ENCODE measurements at places on chromosomes 3 and 15.

DNA sequence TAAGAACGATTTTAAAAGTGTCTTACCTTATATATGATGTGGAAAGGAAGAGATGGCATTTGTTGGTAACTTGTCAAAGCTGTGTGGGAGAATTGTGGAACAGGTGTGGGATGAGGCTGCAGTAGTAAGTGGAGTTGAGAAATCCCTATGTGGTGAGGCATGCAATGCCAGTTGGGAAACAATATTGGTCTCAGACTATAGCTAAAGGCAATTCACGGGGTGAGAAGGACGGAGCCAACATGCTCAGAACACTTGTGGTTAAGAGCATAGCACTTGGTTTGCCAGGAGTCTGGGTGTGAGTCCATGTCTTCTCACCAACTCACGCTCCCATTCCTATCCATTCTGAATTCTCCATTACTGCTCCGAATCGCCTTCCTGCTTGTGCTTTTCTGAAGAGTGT, 615.6 kb upstream of the ADAMTS9 start:
- no peak for DNase-seq

DNA sequence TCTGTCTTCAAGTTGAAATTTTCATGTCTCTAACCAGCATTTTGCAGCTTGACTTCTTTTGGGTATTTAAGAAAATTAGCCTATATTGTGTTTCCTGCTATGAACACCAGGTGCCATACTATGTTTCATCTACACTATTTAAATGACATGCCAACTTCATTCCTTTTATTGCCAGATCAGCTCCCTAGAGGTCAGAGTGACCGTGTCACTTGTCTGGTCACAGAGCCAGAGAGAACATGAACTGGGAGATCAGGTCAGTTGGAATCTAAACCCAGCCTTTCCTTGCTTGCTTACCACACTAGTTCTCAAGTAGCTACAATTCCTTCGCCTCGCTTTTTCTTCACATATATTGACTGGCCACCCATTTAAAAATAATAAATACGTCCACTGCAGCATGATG, 87.6 kb downstream of the THBS1 start:
- DNase-seq, result no peak

GRCh38 chr15:77002436-77002835, 7.5 kb downstream of the PSTPIP1 start:
- no peak for DNase-seq

GRCh38 chr3:126984391-126985131, 1.6 kb downstream of the PLXNA1 start:
- no peak for DNase-seq

- DNase-seq, result peak; percentile 10
Measured at GRCh38 chr3:36944012-36944640, 728 bp downstream of the TRANK1 start.

- DNase-seq, result no peak
Measured at GRCh38 chr3:73101881-73102280, 40.4 kb downstream of the EBLN2 start.

DNA sequence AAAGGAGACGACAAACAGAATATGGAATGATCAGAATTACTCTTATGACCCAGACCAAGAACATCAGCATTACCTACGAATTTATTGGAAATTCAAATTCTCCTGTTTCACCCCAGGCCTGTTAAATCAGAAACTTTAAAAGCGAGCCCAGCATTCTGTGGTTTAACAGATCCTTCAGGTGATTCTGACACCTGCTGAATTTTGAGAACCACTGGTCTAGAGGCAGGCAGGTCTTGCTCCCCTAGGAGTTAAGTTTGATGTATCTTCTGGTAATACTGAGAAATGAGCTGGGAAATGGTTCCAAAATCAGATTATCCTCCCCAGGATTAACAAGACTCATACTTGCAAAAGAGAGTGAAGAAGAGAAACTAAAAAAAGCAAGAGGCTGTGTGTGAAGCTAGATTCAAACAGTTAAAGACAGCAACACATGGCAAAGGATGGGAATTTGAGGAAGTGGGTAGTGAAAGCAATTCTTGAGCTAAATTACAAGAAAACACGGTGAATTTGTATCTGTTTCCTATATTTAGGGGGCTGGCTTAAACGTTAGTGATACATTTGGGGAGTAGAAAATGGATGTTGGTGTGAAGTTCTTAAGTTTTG, 66.0 kb downstream of the FLNB start:
- no peak for DNase-seq

DNA sequence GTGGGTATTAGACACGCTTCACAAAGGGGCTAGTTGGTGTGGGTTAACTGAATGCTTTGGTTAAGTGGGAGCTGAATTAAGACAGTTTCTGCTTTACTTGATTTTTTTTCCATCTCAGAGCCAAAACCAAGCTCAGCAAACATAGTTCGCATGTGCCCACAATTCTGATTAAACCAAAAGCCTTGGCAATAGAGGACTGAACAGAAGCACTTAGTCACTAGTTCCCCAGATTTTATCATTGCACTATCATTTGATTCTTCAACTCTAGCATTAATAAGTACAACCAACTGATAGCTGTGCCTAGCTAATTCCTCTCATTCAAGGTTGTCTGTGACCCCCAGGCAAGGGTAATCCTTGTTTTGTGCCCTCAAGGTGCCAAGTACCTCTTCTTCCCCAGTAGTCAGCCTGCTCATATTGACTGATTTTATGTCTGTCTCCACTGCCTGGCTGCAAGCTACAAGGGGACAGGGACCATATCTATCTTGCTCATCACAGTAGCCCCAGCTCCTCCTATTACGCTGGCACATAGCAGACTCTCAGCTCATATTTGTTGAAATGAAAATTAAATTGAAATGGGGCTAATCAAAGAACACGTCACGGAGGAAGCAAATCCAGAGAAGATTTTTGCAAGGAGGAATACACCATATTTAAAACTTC, 9.9 kb upstream of the ARHGEF3 start:
- no peak for DNase-seq

GRCh38 chr3:110526777-110527727, 544.6 kb upstream of the NECTIN3 start:
- no peak for DNase-seq

DNA sequence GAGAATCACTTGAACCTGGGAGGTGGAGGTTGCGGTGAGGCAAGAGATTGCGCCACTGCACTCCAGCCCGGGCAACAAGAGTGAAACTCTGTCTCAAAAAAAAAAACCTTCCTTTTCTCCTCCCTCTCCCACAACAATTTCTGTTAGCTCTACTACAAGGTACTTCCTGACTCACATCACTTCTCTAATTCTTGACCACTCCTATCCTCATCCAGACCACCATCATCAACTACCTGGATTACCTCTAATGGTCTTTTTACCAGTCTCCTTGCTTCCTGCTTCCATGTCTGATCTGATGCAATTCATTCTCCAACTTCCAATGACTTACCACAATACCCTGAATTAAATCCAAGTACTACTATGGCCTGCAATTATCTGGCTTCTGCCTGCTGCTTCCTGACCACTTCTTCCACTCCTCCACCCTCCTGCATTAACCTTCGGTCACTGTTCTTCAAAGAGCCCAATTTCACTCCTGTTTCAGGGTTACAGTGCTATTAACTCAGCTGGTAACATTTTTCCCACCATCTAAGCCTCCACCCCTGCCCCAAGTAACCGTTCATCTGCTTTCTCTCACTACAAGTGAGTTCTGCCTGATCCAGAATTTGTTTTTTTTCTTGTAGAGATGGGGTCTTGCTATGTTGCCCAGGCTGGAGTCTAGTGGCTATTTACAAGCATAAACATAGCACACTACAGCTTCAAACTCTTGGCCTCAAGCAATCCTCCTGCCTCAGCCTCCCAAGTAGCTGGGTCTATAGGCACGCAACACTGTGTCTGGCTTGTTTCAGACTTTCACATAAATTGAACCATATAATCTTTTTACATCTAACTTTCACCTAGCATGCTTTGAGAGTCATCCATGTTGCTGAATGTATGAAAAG, 27.8 kb downstream of the DCAF1 start:
- no peak for DNase-seq

DNA sequence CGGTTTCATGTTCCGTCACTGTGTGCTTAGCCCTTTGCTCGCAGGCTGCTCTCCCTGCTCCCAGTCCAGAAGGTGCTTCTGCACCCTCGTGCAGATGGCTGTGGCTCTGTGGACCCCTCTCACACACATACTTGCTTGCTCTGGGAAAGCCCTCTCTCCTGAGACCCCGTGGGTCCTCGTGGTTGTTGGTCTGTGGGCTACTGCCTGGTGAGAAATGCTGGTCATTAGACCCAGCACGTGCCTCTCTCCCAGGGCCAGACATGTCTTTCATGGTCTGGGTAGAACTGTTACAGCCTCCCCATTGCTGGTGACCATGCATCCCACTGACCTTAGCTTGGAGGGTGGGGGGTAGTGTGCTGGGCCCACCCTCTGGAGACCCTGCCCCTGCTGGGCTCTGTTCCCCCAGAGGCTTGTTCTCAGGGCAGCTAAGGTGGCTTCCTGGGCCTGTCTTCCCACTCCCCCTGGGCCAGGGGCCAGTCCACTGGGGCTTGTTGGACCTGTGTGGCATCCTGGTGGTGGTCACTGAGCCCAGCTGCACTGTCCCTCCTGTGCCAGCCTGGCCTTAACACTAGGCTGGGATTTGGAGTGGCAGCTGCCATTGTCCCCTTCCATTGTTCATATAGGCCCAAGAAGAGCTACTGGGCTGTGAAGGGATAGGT, 10.6 kb downstream of the C15orf39 start:
- no peak for DNase-seq

DNA sequence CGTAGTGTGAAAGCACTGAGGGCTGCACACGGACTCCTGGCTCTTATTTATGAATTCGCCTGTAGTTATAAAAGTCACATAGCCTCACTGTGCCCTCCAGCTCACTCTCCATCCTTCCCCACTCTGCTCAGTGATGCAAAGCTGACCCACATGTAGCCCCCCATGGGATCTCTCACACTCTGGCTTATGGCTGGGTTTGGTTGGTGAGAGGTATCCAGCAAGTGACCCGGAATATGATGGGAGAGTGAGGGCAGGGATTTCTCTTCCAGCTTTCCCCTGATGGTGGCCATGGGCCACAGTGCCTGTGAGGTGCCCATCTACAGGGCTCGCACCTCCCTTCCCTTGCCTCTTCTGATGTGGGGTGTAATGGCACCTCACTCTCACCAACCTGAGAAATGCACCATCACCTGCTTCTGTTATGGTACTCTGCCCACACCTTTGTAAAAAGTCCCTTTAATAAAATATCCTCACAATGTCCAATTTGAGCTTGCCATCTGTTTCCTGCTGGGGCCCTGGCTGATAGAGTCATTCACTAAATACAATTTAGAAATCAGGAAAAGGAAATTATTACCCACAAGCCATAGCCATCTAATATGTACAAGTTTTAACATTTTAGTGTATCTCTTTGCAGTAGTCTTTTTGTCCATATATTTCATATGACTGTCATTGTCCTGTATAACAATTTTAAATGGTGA, 93.6 kb downstream of the SCN11A start:
- DNase-seq, result no peak

- DNase-seq, result no peak
Measured at GRCh38 chr3:105334138-105334882, 32.4 kb upstream of the ALCAM start.

GRCh38 chr15:98483575-98484130, 164.7 kb upstream of the IGF1R start:
- DNase-seq, result no peak

GRCh38 chr3:184259396-184259877, 1.9 kb downstream of the CAMK2N2 start:
- DNase-seq, result no peak

GRCh38 chr15:60609721-60610320, 130.9 kb upstream of the ICE2 start:
- DNase-seq, result no peak

- peak; percentile 8 for DNase-seq
Measured at GRCh38 chr3:128426128-128426921, 40.4 kb downstream of the DNAJB8 start.

GRCh38 chr15:91882858-91883586, 29.5 kb downstream of the SLCO3A1 start:
- no peak for DNase-seq

DNA sequence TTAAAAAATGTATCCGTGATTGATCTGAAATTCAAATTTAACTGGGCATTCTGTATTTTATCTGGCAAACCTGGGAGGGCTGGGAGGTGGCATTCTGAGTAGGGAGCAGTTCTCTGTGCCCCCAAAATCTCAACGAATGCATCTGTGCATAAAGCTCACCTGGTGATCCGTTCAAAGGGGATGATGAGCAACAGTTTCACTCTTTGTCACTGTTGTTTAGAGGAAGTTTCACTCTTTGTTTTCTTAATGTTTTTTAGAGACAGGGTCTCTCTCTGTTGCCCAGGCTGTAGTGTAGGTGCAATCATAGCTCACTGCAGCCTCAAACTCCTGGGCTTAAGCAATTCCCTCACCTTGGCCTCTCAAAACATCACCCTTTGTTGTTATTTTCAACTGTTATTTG, 186.7 kb downstream of the SSR3 start:
- DNase-seq, result no peak

GRCh38 chr15:92069308-92070250, 216.1 kb downstream of the SLCO3A1 start:
- DNase-seq, result no peak

DNA sequence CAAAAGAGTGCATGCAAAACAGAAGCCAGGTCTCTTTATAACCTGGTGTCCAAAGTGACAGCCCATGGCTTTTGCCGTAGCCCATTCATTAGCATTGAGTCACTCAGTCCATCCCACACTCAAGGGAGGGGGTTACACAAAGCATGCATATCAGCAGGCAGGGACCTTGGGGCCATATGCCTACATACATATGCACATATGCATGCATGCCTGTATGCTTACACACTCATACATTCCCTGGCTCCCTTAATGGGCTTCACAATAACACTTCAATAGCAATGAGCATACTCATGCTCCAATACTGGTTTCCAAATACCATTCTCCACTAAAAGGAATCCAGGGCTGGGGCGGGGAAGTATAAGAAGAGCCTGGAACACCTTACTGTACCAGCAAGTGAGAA, 22.0 kb downstream of the TRPM1 start:
- no peak for DNase-seq

- peak; percentile 78 for DNase-seq
Measured at GRCh38 chr3:151204530-151205402, 1.8 kb upstream of the GPR171 start.

- no peak for DNase-seq
Measured at GRCh38 chr3:186598108-186598784, 14.6 kb upstream of the AHSG start.

DNA sequence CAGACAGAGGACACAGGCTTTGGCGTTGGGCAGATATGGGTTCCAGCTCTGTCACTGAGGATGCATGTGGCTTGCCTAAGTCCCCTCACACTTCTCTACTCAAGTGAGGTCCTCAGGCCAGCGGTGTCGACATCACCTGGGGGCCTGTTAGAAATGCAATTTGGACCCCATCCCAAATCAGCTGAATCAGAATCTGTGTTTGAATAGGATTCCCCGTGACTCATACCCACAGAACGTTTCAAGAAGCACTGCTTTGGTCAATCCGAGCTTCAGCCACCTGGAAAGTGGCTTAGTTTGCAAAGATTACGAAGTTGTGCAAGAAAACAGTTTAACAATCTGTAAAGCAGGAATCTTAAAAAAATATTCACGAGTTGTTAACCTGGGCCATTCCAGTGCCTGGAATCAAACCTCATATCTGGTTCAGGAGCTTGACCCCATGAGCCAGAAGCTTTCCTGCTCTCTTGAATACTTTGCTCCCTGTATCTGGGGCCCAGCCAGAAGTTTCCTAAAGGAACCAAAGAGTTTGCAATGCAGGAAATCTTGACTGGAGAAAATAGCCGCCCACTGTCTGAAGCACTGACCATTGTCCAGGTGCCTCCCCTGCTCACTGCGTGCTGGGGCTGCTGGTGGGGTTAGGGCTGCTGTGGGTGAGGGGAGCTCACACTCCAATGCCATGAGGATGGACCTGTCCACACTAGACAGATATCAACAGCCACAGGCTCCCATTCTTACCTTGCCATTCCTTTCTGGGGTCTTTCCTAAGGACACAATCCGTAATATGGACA, 208.5 kb upstream of the LINGO1 start:
- no peak for DNase-seq
